Psoas muscle (tissue), 8 donors: ENCODE measurements at places on chromosomes 12 and 14.

- DNase-seq, result no peak
Measured at GRCh38 chr12:132364348-132364902, 35.0 kb upstream of the GALNT9 start.

DNA sequence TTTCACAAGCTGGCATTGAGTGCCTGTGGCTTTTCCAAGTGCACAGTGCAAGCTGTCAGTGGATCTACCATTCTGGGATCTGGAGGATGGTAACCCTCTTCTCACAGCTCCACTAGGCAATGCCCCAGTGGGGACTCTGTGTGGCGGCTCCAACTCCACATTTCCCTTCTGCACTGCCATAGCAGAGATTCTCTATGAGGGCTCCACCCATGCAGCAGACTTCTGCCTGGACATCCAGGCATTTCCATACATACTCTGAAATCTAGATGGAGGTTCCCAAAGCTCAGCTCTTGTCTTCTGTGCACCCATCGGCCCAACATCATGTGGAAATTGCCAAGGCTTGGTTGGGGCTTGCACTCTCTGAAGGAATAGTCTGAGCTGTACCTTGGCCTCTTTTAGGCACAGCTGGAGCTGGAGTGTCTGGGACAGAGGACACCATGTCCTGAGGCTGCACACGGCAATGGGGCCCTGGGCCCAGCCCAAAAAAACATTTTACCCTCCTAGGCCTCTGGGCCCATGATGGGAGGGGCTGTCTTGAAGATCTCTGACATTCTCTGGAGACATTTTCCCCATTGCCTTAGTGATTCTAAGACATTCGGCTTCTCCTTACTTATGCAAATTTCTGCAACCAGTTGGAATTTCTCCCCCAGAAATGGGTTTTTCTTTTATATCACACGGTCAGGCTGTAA lies 313.3 kb upstream of the SFSWAP start:
- no peak for DNase-seq

GRCh38 chr14:65940056-65940735 lies 527.7 kb downstream of the FUT8 start:
- no peak for DNase-seq

DNA sequence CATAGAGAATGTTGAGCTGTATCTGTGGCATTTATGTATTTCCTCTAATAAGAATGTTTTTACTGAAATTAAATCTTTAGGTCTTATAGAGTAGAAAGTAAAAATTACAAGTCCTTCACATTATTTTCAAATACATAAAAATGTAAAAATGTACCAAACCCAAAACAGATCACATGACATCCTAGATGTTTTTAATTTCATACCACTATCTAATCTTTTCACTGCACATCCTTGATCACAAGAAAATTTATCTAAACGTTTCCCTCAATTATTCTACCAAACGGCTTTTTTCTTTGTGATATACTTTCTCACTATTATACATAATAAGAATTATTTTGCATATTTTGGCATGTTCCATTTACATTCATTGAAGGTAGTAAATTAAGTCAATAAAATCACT lies 18.3 kb downstream of the SGPP1 start:
- no peak for DNase-seq

DNA sequence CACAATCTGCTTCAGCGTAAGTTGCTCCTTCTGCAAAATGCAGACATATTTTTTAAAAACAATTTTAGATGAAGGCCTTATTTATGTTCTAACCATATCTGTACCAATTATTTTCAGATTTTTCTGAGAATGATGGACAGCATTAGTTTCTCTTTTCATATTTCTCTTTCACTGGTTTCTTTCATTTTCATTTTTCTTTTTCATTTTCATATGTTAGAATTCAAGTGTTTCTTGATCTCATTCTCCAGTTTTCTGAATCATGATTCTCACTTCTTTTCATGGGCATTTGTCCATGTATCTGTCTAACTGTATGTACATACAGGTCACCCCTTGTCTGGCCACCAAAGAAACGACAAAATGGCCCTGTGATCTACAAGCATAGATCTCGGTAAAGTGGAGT lies 346.6 kb downstream of the NAV3 start:
- no peak for DNase-seq

DNA sequence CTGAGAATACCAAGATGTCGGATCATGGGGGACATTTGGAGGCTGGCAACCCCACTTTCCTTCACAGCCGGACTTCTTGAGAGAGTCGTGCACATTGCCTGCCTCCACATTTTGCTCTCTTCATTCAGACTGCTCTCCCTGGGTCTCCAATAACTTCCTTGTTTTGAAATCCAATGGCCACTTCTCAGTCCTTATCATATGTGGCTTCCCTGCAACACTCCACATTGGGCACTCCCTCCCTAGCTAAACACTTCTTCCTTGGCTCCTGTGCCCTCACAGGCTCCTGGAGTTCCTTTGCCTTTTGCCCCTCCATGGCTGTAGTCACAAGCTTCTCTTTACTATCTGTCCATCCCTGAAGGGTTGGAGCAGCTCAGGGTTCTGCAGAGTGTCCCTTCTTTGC lies 30.1 kb downstream of the NPC2 start:
- DNase-seq, result no peak

GRCh38 chr12:92771001-92771400 lies 68.2 kb downstream of the PLEKHG7 start:
- DNase-seq, result no peak

GRCh38 chr14:65153101-65153500 lies 50.8 kb upstream of the MAX start:
- no peak for DNase-seq

GRCh38 chr12:109592905-109593272 lies 19.3 kb downstream of the MVK start:
- peak; percentile 32 for DNase-seq

- no peak for DNase-seq
Measured at GRCh38 chr14:76510181-76510580, 134.2 kb downstream of the ESRRB start.

- no peak for DNase-seq
Measured at GRCh38 chr14:89848165-89848564, 106.4 kb downstream of the EFCAB11 start.

- no peak for DNase-seq
Measured at GRCh38 chr12:112761366-112761986, 30.1 kb upstream of the RPH3A start.

DNA sequence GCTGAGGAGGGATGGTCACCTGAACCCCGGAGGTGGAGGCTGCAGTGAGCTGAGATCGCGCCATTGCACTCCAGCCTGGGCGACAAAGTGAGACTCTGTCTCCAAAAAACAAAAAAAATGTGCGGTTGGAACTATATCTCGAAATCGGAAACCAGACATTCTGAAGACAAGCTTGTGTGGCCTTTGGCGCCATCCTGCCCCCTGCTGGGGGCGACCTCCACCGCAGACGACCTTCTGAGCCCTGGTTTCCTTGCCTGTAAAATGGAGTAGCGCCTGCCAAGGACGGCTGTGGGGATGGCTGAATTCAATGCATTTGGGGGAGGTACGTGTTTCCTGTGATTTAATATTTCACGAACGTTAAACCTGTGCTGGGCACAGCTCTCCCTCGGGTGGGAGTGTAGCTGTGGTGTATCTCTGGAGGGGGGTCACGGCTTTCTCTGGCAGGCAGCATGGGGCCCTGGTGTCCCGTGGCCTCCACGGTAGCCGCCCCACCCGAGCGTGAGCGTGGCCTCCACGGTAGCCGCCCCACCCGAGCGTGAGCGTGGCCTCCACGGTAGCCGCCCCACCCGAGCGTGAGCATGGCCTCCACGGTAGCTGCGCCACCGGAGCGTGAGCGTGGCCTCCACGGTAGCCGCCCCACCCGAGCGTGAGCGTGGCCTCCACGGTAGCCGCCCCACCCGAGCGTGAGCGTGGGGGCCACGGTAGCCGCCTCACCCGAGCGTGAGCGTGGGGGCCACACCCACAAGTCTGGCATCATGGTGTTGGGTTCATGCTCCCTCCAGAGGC lies 55.3 kb downstream of the LRCOL1 start:
- no peak for DNase-seq

- DNase-seq, result no peak
Measured at GRCh38 chr12:52060498-52061177, 9.1 kb upstream of the ATG101 start.

DNA sequence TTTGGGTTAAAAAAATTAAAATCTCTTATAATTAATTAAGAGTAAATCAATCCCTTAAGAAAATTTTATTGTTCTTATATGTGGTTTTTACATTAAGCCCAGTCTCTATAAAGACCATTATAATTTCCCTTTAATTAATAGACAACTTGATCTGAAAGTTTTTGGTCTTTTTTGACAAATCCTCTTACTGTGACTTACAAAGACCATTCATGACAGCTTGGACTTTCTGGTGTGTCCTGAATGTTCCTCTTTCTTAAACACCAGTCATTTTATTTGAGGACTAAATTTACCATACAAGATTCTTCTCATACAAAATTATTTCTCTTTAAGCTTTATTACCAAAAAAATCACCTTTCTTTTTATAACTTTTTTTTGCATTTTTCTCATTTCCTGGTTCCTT lies 368.3 kb downstream of the ADGRD1 start:
- no peak for DNase-seq

- no peak for DNase-seq
Measured at GRCh38 chr14:77663293-77663692, 44.5 kb downstream of the ALKBH1 start.

DNA sequence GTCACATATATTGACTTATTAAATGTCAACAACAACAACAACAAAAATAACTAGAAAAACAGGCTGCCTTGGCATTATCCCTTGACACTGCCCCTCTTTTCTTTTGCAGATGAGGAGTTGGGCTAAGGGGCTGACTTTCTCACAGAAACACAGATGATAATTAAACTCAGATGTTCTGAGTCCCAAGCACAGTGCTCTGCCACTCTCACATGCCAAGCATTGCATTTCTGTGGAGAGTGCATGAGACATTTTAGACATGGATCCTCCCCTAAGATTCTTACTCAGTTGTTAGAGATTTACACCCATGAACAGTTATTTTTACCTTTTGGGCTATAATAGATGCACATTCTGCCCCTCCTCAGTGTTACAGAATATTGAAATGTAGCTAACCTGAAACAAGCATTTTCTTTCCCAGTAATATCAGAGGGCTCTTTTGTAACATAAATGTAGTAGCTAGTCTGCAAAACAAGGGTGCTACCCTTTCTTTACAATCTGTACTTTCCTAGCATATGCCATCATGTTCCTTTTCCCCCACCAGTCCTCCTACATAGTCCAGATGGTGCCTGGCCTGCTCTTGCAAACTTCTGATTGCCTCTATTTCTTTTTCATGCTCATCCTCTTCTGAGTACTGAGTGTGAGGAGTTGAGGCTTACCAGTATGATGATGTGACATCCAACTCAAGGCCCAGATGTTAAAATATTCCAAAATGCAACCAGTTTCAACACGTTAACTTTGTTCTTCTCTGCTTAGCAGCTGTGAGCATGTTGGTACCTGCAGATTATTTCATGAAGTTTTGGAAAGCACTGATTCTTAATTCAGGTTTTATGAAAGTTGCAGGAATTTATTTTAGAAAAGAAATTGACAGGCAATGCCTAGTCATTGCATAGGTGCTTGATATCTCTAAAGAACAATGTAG lies 125.0 kb upstream of the ATP2B1 start:
- DNase-seq, result no peak

DNA sequence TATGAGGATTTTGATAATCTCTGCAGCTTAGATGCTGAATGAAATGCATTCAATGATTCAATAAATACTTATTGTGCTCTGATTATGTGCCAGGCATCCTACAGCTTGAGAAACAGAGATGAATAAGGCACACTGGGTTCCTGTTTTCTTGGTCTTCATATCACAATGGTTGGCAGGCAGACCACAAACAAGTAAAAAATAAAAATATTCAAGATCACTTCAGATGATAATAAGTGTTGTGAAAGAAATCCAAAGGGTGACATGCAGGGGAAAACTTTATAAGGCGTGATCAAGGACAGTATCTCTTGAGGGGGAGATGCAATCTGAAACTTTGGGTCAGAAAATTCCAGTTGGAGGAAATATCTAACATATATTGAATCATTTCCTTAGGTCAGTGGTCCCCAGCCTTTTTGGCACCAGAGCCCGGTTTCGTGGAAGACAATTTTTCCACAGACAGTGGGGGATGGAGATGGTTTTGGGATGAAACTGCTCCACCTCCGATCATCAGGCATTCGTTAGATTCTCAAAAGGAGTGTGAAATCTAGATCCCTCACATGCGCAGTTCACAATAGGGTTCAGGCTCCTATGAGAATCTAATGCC lies 73.7 kb upstream of the RAP1B start:
- no peak for DNase-seq

DNA sequence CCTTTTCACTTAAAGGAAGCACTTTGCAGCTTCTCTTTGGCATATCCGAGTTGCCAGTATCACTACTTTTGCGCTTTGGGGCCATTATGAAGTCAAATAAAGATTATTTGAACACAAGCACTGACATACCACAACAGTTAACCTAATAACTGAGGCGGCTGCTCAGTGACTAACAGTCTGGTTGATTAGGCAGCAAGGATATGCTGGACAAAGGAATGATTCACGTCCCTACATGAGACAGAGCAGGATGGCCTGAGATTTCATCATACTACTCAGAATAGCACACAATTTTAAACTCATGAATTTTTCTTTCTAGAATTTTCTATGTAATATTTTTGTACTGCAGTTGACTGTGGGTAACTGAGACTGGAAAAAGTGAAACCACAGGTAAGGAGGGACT lies 56.9 kb upstream of the E2F7 start:
- no peak for DNase-seq

DNA sequence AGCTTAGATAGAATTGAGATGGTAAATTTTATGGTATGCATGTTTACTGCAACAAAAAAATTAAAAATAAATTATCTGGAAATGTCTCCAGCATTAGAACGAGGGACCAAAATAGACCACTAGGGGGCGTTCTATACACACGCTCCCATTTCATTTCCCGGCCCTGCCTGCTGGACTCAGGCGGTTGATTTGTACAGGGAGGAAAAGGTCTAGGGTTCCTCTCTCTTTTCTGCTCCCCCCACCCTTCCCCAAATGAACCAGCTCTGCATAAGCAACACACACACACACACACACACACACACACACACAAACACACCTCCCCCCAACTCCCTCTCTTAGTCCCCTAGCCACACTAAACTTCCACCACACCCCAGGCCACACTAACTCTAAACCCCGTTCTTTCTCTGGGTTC lies 7.8 kb upstream of the DTX1 start:
- no peak for DNase-seq

- DNase-seq, result no peak
Measured at GRCh38 chr12:128843538-128843937, 9.7 kb upstream of the GLT1D1 start.

DNA sequence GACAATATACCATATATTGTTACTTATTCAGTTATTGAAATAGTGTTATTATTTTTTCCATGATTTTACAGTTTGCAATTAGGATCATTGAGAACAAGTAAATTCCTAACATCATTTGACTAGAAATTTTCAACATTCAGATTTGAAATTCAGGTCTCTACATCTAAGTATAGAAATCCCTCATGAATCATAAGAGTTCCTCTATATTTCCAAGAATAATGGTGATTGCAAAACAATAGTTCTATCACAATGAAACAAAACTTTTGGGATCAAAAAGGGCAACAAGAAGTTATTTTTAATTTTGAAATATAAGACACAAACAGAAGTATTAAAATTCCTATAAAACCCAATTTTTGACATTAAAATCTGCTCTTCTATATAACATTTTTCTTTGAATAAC lies 10.8 kb downstream of the CLEC1A start:
- no peak for DNase-seq
